ENCODE measurements at places on chromosomes 7 and 10.

DNA sequence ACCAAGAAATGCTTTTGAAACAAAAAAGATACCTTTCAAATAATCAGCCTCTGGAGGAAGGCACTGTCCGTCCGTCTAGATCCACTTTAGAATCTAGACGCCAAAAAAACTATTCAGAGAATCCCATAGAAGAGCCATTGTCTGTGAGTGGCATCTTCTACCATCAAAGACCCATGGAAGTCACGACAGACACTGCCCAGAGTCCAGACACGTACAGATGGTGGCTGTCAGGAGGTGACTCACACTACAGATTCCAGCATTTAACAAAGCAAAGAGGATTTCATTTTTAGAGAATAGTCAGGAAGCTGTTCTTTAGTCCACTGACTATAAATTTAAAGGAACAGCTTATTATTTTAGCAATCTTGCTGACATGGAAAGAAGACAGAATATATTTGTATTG, 11.7 kb downstream of the C1QL3 start:
- peak; percentile 76 for ATAC-seq

GRCh38 chr7:28096713-28097112, 83.9 kb downstream of the JAZF1 start:
- peak; percentile 21 for ATAC-seq

DNA sequence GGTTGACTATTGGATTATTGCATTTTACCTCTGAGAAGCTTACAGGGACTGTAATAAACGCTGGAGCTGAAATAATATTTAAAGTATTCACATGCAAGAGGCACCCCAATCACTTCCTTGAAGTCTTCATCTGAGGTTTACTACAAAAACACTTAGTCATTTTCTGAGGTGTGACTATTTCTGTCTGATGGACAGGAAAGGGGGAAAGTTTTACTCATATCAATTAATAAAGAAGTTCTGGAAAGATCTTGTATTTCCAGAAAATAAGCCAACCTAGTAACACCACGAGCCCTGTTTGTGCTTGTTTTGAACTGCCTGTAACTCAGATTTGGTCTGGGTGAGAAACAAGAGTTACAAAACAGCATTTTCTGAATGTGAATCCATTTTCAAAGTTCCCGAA, 63.9 kb upstream of the PRKCQ start:
- no peak for ATAC-seq

GRCh38 chr7:45980181-45980905, 59.3 kb upstream of the IGFBP3 start:
- ATAC-seq, result no peak

- ATAC-seq, result no peak
Measured at GRCh38 chr7:44750921-44751571, 2.4 kb downstream of the ZMIZ2 start.

- peak; percentile 84 for ATAC-seq
Measured at GRCh38 chr10:794382-794956, 105.0 kb upstream of the DIP2C start.

DNA sequence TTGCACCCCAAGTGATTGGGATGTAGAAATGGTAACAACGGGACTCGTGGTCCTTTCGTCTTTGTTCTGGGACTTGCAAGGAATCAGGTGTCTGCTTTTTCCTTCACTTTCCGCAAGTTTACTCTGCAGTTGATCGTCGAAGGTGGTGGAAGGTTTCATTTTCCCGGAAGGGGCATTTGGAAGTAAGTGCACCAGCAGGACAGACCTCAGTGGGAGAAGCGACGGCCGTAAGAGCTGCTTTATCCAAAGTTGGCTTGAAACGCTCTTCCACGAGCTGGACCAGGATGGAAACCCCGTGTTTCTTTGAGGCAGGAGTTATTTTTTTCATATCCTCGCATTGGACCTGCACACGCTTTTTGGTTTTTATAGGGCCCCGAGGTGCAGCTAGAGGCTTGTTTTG, 1.2 kb downstream of the BRI3 start:
- ATAC-seq, result no peak

GRCh38 chr10:6721964-6722615, 142.0 kb upstream of the PRKCQ start:
- ATAC-seq, result no peak

- no peak for ATAC-seq
Measured at GRCh38 chr10:70190581-70190980, 20.3 kb upstream of the SAR1A start.

DNA sequence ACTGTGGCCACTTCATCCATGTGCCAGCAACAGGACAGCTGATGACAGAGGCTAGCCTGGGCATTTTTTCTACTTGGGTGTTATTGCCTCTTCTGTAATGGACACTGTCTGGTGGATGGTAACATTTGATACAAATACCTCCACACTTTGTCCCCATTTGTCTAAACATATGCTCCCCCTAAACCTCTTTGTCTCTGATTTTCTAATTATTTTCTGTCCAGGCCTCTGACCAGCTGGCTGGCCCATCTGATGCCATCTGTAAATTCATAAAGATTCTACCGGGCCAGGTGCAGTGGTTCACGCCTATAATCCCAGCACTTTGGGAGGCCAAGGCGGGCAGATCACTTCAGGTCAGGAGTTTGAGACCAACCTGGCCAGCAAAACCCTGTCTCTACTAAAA, 84.7 kb upstream of the IFRD1 start:
- no peak for ATAC-seq

DNA sequence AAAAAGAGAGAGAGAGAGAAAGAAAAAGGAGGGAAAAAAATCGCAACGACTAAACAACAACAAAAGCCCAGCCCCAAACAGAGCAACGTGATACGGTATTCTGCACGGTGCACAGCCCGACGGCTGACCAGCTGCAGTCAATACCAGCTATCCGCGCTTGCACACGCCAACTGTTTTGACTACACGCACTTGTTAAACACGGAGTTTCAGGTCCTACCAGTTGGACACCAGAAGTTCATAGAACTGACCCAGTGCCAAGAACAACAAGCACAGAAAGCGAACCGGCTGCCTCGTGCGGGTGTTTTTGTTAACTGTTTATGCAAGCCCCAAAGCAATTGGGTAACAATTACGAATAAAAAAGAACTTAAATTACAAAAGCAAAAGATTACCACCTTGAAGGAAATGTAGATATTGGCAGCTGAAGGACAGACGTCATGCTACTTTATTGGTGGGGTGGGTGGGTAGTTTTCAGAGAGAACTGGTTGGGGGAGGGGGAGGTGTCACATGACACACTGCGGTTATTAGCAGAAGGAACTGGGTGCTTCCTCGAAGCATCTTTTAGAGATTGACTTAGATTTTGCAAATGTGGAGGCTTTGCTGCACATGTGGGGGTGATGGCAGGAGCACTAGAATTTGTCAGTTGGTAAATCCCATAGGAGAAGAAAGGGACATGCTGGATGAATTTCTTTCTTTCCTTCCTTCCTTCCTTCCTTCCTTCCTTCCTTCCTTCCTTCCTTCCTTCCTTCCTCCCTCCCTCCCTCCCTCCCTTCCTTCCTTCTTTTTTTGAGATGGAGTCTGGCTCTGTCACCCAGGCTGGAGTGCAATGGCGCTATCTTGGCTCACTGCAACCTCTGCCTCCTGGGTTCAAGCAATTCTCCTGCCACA, 110.6 kb upstream of the EFCAB10 start:
- peak; percentile 83 for ATAC-seq

DNA sequence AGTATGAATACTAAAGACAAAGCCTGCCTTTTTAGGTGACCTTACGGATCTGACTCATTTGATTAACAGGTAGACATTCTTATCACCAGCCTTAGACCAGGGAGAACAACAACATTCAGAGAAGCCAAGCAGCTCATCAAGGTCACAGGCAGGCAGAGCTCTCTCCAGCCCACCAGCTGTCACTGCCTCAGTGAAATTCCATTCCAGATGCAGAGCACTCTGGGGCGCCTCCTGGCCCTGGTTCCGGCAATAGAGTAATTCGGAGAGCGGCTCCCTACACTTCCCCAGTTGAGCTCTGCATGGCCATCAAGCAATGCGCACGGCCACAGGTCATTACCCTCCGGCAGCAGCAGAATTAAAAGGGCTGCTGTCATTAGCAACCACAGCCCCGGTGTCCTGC, 164.7 kb downstream of the TCERG1L start:
- ATAC-seq, result no peak

GRCh38 chr7:124914298-124914697, 15.3 kb downstream of the POT1 start:
- ATAC-seq, result no peak

- no peak for ATAC-seq
Measured at GRCh38 chr10:109374215-109374614, 549.1 kb downstream of the XPNPEP1 start.

DNA sequence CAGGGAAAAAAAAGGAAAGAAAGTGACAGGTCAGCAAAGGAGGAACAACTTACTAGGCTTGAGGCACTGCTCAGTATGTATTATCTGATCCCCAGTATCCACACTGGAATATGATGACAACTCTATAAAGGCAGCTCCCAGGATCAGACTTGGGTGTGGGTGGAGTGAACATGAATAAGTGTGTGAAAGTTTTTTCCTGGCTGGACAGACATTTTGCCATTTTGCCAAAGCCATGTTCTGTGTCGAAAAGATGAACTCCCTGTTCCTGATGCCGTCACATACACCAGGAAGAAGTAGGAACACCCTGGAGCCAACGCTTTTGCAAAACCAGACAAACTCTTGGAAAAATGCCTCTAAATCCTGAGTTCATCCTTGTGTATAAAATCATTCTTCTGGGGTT, 143.2 kb upstream of the MEOX2 start:
- no peak for ATAC-seq

GRCh38 chr10:127451628-127452027, 97.5 kb upstream of the NPS start:
- no peak for ATAC-seq

DNA sequence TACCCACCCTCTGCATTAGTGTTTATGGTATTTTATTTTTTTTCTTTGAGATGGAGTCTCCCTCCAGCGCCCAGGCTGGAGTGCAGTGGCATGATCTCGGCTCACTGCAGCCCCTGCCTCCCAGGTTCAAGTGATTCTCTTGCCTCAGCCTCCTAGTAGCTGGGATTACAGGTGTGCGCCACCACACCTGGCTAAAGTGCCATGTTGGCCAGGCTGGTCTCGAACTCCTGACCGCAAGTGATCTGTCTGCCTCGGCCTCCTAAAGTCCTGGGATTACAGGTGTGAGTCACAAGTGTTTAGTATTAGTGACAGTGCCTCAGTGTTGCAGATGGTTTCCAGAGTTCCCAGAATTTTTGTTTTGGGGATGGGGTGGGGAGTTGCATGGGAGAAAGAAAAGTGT, 120.3 kb downstream of the NPY start:
- no peak for ATAC-seq

DNA sequence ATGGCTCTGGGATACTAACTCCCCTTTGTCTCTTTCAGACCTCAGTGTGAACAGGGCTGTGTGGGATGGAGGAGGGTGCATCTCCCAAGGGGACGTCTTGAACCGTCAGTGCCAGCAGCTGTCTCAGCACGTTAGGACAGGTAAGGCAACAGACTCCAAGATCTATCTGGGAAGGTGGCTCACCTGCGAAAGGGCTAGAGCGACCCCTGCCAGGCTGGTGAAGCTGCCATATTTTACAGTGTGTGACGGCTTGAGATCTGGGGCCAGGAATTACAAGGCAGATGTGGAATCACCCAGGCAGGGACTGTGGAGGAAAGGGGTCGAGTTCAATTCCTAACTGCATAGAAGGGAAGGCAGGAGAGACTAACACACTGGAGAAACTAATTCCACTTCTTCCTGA, 11.2 kb downstream of the MUC17 start:
- no peak for ATAC-seq

DNA sequence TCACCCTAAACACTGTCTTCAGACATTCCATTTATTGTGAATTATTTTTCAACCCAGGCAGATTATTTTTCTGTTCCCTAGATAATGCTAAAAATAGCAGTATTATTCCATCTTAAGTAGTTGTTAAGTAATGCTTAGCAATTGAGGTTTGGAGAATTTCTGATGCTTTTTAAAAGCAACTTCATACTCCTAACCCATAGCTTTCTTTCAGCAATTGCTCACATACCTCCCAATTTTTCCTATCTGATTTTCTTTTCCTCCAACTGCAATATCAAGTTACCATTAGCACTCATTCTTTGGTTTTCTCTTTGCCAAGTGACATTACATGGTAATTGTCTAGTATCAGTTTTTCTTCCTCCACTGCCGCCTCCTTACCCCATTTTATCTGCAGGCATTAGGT, 104.7 kb downstream of the GPR85 start:
- no peak for ATAC-seq

DNA sequence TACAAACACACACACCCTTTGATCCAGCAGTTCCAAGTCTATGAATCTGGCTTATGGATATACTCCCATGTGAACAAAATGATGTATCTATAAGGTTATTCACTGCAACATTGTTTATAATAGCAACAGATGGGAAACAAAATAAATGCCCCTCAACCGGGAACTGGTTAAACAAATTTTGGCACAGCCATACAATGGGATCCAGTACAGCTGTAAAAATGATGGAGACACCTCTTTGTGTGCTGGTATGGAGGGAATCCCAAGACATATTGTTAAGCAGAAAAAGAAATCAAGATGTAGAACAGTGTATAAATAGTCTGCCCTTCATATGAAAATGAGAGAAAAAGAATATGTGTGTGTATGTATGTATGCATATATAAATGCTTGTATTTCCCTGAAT, 155.5 kb downstream of the SNX10 start:
- no peak for ATAC-seq

GRCh38 chr10:77297393-77297739, 340.2 kb downstream of the KCNMA1 start:
- peak; percentile 97 for ATAC-seq

- peak; percentile 97 for ATAC-seq
Measured at GRCh38 chr7:13920053-13920697, 69.3 kb downstream of the ETV1 start.

DNA sequence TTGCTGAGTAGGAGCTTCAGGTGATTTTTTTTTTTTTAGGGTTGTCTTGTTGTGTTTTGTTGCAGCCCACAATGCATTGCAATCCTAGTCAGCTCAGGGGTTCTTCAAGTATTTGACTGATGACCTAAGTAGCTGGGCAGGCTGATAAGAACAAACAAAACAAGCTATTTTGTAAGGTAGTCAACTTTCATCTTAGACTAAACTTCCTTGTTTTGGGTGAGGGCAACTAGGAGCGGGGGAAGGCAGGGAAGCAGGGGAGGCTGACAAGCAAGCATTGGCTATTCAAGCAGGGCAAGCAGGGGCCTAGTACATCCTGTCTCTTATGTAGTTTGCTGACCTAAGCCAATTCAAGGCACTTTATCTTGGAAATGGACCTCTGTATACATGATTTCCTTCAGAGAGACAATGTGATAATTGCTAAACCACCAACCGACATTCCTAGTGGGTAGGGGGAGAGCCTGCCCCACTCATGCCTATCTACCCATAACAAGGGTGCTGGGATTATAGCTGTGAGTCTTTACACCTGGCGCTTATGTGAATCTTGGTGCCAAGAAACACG, 163.3 kb upstream of the PRKCQ start:
- no peak for ATAC-seq

GRCh38 chr7:125173571-125173970, 243.9 kb upstream of the POT1 start:
- peak; percentile 65 for ATAC-seq

DNA sequence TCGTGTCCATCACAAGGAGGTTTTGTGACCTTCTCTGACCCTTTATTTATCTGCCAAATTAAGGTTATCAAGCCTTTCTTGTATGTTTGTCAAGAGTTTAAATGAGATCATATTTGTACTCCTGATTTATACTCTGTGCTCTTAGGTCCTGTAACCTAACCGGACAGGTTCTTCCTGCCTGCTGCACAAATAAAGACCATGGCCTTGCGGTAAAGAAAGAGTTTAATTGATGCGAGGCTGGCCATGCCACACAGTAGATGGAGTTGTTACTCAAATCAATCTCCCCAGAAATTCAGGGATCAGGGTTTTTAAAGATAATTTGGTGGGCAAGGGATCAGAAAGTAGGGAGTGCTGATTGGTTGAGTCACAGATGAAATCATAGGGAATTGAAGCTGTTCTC, 79.5 kb upstream of the LRGUK start:
- ATAC-seq, result no peak
